Activated naive CD4-positive, alpha-beta T cell treated with anti-CD3 and anti-CD28 coated beads, Interleukin-2, amount 50 U/mL, for 72 hours (primary cell): ENCODE measurements at places on chromosomes 4 and X. TPM values are rescaled to one million over a fixed set of nuclear protein-coding genes. Genes with fewer than 3 reads are reported as not detected.

GRCh38 chr4:1377606-1378261 is 28.5 kb downstream of the NKX1-1 start:
- DNase-seq, result no peak

DNA sequence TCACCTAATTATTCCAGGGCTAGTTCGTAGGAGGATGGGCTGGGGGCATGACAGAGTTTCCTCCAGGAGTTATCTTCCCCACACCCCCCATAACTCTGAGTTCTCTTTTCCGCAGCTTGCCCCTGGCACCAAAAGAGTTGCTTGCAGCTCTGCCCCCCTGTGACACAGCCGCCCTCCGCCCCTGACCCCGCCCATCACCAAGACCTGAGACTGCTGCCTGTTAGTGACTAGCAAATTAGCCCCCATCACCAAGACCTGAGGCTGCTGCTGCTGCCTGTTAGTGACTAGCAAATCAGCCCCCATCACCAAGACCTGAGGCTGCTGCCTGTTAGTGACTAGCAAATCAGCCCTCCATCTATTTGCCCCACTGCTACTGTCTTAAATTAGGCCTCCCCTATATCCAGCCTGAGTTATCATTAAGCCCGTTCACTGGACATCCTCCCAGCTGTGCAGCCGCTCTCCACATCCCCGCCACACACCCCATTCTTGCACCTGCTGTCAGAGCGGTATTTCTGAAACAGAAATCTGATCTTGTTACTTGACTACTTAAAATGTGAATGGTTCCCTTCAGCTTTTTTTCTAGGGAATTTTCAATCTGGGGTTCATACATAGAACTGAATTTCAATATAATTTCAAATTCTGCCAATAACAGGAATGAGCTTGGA is 1.5 kb upstream of the PAPSS1 start:
- DNase-seq, result no peak

- no peak for DNase-seq
These were observed 1.1 kb downstream of the SLC38A5 start for GRCh38 chrX:48468693-48469691.

- no peak for DNase-seq
These were observed 131.0 kb upstream of the KLF3 start for GRCh38 chr4:38532908-38533499.

GRCh38 chrX:74080165-74080564 is 223.8 kb upstream of the ZCCHC13 start:
- no peak for DNase-seq

DNA sequence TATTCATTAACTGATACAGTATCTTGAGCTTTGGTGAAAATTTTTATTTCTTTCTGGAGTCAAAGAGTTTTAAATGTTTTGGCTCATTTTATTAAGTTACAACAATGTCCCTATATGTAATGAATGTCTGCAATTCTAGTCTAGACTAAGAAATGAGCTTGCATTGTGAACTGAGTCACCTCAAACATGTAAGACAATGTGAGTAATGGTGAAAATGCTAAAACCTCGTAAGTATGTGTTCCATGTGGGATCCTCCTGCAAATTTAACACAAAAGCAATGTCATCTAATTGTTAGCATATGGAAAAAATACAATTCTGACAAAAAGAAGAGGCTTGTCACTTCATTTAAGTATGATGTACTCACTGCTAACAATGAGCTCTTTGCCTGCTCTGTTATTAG is 480.5 kb upstream of the FSTL5 start:
- DNase-seq, result no peak

GRCh38 chr4:70996018-70996360 is 2.5 kb downstream of the DCK start:
- no peak for DNase-seq

DNA sequence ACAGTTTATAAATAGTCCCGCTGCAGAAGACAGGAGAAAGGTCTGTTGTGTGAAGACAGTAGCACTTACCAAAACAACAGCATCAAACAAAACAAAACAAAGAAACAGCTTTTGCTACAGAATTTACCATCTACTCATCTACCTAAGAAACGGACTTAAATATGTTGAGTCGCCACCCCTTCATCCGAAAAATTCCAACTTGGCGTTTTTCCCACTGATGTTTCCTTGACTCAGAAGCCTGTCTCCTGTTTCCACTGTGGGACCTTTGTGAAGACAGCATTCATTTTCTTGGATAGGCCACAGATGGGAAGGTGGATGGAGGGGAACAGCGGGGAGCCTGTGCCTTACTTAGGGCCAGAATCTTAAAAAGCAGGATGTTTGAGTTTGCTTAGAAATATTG is 1.3 kb upstream of the ITM2A start:
- DNase-seq, result no peak

DNA sequence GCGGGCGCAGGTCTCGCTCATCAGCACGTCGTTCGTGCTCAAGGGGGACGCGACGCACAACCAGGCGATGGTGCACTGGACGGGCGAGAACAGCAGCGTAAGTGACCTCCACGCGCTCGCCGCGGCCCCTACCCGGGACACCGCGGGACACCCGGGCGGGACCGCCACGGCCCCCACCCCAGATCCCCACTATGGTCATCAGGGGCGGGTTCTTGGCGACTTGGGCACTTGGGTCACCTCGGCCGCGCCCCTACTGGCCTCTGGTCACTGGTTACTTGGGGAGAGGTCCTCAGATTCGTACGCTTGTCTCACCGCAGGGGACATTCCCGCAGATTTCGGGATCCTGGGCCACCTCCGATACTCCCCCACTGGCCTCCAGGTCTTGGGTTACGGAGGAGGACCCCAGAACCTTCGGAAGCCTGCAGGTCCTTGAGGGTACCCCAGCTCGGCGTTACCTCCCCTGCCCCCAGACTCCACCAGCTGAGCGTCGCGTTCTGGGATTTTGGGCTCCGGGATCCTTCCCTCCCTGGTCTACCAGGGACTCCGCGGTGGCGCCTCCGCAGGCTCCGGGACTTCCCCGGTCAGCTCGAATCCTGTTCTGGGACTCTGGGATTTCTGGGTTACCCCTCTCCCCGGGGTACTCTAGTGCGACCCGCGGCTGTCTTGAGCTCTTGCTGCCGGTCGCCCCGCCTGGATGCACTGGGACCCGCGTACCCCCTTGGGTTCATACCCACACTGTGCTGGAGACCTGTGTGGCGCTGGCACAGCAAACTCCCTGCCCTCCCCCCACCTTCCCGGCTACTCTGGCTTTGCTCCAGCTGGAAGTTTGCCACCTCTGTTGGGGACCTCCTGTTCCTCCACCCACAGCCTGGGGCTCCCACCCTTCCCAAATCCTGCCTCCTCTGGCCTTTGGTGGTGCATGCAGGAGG is 956 bp downstream of the SORCS2 start:
- no peak for DNase-seq

GRCh38 chr4:76459291-76459723 is 24.3 kb downstream of the SHROOM3 start:
- no peak for DNase-seq

- no peak for DNase-seq
These were observed 575 bp downstream of the ZNF185 start for GRCh38 chrX:152898442-152898841.

DNA sequence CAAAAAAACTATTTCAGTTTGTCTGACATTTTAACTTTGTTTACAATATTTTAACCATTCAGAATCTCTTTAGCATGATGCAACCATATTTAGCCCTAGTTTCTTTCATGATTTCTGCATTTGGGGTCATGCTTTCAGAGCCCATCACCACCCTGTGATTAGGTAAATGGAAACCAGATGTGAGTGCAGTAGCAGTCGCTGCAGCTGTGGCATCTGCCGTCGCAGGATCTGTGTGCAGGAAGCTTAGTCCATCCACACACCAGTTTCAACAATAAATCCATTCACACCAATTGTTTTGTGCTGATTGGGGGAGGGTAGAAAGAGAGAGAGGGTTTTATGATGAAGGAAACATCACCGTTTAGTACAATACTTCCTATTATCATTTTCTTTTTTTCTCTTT is 130.5 kb downstream of the CPEB2 start:
- DNase-seq, result no peak

DNA sequence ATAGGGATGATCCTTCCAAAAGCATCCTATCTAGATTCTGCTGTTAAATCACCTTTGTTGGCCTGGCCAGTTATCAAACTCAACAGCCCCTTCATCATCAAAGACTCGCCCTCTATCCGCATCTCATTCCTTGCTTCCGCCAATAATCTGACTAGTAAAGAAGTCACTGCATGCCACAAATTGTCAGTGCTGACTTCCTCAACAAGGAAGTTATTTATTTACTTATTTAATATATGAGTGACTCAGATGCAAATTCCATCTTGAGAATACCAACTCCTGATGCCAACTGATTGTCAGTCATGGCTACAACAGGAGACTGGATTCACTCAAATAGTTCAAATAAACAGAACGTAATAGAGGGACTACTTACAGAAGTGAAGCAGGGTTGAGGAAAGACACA is 283.8 kb downstream of the TRIML1 start:
- DNase-seq, result no peak

DNA sequence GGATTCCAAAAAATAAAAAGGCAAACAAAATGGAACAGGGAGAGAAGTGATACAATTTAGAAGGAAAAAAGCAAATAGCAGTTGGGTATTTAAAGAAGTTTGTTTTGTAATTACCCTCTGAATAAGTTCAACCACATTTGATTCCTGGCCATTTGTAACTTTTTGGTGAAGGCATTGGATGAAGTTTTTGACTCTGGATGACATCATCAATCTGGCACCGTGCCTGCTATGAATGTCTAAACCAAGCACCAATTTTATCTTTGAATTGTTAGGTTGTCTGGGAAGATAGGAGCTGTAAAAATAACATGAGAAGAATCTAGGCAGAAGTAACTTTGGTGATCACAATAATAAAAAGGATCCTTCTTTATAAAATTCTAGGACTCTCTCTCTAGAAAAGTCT is 29.5 kb downstream of the TMPRSS11A start:
- DNase-seq, result no peak

- DNase-seq, result no peak
These were observed 4.1 kb downstream of the NOA1 start for GRCh38 chr4:56973336-56973735.

DNA sequence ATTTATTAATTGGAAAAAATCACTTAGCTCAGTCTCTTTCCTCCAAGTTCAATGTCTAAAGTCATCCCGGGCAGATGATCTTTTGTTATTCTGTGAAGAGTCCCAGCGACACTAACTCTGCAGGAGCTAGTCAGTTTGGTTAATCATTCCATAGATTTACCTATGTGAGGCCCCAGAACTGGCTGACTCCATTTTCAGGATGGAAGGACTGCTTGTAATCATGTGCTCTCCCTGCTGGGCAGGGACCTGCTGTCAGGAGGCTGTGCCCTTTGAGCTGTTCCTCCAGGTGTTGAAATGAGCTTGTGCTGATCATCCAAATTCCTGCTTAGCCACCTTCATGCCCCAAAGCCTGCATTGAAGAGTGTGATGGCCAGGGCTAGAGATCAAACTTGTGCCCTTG is 169.8 kb downstream of the NHS start:
- DNase-seq, result no peak

DNA sequence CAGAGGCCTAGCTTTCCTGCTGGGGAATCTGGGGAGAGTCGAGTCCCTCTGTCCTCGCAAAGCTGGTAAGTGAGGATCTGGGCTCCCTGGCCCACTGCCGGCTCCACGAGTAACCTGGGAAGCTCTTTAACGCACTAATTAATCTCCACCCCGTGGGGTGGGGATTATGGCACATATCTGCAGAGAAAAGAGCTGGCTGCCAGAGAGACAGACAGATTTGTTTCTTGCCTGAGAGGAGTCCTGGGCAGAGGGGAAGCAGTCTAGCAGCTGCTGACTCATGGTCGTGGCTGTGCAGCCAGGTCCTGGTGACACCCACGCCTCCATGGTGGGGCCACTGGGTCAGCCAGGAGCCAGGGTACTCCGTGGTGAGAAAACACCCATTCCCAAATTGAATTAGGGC is 14.0 kb downstream of the SORCS2 start:
- no peak for DNase-seq

GRCh38 chr4:174365018-174365587 is 81.4 kb downstream of the CEP44 start:
- no peak for DNase-seq

- no peak for DNase-seq
These were observed 469.4 kb downstream of the DMD start for GRCh38 chrX:32741910-32742309.

- DNase-seq, result no peak
These were observed 20.6 kb downstream of the GSX2 start for GRCh38 chr4:54120518-54120917.

DNA sequence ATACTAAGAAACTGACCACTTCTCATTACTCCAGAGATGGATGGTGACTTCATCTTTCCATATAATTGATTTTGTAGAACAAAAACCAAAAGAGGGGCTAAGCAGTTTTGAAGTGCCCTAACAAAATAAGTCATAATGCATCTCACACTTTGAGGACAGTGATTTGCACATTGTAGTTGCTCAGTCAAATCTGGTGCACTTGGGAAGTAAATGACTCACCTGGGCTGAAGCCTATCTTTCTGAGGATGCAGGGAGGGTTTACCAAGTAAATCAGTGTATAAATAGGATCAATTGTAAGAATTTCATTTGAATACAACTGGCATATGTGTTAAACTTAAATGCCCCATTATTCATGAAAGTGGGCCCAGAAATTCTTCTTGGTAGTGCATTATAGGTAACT is 134.2 kb downstream of the DCLK2 start:
- DNase-seq, result no peak

- DNase-seq, result no peak
These were observed 79.5 kb upstream of the SLC4A4 start for GRCh38 chr4:71259280-71259679.

- DNase-seq, result no peak
These were observed 6.9 kb upstream of the TLL1 start for GRCh38 chr4:165866019-165866650.

GRCh38 chr4:140367738-140368137 is 5.7 kb upstream of the SCOC start:
- DNase-seq, result no peak

- no peak for DNase-seq
These were observed 100.3 kb downstream of the EMCN start for GRCh38 chr4:100417565-100417964.

DNA sequence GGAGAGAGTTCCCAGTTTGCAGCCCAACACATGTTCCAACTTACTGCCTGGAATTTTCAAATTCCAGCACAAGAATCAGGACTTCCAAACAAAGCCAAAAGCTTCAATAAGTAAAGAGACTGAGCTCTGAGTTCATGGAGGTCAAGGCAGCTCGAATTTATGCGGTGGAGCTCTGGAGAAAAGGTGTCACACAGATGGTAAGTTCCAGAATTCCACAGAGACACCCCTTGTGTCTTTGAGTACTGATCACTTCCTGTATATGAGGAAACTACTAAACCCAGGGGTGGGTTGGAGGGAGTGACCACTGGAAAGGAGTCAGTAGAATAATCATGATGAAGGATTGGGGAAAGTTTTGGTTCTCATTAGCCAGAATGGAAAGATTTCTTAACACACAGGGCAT is 118.5 kb upstream of the GUCY1A1 start:
- no peak for DNase-seq

GRCh38 chr4:82380344-82380743 is 6.6 kb upstream of the HNRNPD start:
- DNase-seq, result no peak

GRCh38 chrX:113529426-113530013 is 688.9 kb upstream of the AMOT start:
- DNase-seq, result no peak

- no peak for DNase-seq
These were observed 15.8 kb upstream of the MAGEA4 start for GRCh38 chrX:151896734-151897474.

The AFP gene
- total RNA-seq, result not detected

The HTR2C gene
- total RNA-seq, result not detected

The MRFAP1 gene
- 114 TPM for total RNA-seq

The TLR2 gene
- total RNA-seq, result 1.6 TPM

The TCEAL1 gene
- total RNA-seq, result 11.4 TPM

The WAS gene
- 93.0 TPM for total RNA-seq

The SFRP2 gene
- total RNA-seq, result not detected

The UGT2A1 gene
- not detected for total RNA-seq

The GNRHR gene
- not detected for total RNA-seq
